ENCODE measurements at places on chromosomes 5 and 9.

DNA sequence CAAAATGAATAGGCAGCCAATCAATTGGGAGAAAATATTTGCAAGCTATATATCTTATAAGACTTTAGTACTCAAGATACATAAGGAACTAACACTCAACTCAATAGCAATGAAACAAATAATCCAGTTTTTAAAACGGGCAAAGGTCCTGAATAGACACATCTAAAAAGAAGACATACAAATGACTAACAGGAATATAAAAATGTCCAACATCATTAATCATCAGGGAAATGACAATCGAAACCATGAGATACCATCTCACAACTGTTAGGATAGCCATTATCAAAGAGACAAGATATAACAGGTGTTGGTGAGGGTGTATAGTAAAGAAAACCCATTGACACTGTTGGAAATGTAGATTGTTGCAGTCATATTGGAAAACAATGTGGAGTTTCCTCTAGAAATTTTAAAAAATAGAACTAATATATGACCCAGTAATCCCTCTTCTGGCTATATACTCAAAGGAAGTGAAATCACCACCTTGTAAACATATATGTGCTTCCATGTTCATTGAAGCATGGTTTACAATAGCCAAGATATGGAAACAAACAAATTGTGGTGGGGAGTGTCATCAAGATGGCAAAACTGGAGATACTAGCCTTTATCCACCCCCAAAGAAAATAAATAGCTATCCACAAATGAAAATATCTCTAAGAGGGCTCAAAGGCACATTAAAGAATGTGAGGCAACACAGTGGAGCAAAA, 13.9 kb upstream of the BTNL3 start:
- DNase-seq = no peak

DNA sequence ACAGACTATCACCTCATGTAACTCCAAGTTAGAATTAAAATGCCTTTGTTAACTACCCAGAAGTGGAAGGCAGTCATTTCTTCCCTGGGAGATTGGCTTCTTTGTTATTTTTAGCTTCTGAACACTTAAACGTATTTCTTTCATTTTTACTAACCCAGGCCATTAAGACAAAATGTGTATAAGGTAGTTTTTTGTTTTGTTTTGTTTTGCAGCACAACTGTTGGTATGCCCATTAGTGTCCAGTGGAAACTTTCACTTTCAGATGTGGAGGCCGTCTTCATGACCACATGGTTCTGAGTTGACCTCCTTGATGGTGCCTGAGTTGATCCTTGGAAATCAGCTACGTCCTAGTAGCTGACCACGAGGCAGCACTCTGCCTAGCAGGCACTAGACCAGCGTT, 264.6 kb upstream of the ZNF608 start:
- no peak for DNase-seq

DNA sequence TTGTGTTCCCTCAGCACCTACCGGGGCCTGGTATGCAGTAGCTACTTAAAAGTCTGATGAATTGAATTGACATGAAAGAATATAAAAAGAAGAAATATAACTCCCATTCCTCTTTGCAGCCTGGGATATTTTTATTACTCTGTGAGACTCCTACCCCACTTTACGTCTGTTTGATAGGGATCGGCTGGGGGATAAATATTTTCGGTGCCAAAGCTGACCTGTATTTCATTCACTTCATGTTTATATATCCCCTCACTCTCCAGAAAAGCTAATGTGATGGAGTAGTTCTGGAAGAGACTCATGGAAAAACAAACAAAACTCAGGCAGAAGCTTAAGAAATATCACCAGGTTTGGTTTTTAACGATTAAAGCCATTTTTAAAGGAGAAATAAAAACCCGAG, 108.2 kb upstream of the TBC1D2 start:
- no peak for DNase-seq

DNA sequence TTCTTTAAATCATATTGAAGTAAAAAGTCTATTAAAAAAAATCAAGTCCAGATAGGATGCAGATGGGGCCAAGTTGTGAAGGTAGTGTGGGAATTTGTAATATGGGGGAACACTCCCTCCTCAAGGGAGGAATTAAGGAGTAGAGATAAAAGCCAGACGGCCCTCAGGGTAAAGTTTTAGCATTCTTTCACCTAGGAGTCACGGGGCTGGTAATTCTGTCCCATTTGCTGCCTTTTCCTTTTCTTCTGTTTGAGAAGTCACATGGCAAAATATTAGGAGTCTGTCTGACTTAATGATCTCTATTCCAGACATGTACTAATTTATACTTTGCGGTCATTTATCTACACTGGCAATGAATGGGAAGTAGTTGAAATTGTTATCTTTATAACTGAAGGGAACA, 61.9 kb downstream of the SNX24 start:
- no peak for DNase-seq
